Frontal cortex (tissue), 4 donors: ENCODE measurements at places on chromosomes 11 and 22.

DNA sequence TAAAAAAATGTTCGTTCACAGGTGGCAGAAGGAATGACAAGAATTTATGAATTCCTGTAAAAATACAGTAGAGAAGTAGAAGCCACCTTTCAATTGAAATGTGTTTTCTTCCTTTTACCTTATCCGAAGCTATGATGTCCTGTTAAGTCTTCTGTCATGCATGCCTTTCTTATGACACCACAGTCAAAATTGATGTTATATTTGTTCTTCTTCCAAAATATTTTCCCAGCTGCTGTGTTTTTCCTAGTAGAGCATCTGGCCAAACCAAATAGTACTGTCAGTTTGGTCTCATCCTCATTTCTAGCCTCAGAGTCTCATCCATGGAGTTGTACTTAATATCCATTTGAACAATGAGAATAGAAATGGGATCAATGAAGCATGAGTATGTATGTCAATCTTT, 206.1 kb downstream of the PGR start:
- DNase-seq = no peak

- DNase-seq = no peak
These were observed 1.1 kb upstream of the DBX1 start for GRCh38 chr11:20161230-20161918.

GRCh38 chr11:33116535-33116934, 44.7 kb downstream of the CSTF3 start:
- DNase-seq = no peak

DNA sequence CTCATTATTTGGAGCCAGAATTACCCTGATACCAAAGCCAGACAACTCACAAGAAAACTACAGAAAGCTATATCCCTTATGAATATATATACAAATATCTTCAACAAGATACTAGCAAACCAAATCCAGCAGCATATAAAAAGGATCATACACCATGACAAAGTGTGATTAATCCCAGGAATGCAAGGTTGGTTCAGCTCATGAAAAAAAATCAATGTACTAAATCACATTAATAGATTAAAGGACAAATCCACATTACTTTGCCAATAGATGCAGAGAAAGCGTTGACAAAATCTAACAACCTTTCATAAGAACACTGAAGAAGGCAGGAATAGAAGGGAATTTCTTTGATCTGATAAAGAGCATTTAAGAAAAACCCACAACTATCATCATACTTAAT, 50.4 kb upstream of the TEAD1 start:
- DNase-seq = no peak

GRCh38 chr11:62338218-62338617, 970 bp downstream of the ASRGL1 start:
- DNase-seq = no peak
